ENCODE measurements at places on chromosomes 1 and 21. TPM values are rescaled to one million over a fixed set of nuclear protein-coding genes. Genes with fewer than 3 reads are reported as not detected.

DNA sequence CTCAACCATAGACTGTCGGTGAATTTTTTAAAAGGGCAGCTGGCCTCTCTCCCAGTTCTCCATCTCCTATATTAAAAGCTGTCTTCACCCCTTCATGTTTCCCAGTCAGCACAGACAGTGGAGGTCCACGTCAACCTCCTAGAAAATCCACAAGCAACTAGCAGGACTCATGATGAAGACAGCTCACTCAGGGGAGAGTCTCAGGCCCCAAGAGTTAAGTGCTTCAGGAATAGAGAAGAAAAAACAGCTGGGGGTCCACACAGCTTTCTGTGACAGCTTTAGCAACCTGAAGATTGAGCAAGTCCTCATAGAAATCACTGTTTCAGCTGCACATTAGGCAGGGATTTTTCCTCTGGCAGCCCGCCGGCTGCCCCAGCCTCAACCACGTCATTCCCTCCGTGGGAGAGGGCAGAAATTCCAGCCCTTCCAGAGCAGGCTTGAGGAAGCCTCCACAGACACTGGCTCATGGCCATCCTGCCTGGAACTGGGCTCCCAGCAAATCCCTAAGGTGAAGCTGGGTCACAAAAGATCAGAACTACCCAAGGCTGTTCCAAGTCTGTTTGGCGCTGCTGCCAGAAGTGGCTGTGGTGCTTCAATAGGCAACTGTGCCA is 15.2 kb downstream of the GPR161 start:
- H3K27me3 ChIP-seq: peaks cover 27% of the 10 kb centered on the region
- DNase-seq: no peak
- no peaks in the 10 kb centered on the region for H3K4me1 ChIP-seq
- H3K4me3 ChIP-seq: no peak overlapping the region
- H3K27ac ChIP-seq: no peak overlapping the region

DNA sequence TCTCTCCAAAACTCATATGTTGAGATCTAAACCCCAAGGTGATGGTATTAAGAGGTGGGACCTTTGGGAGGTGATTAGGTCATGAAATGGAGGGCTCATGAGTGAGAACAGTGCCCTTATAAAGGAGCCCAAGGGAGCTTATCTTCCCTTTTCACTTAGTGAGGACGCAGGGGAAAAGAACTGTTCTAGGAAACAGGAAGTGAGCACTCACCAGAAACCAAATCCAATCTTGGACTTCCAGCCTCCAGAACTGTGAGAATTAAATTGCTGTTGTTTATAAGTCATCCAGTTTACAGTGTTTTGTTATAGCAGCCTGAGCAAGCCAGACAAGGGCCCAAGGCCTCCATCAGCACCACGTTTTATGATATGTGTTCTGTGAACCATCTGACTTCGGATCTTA is 60.3 kb upstream of the LRRC8D start:
- H3K27me3 ChIP-seq: no peaks in the 10 kb centered on the region
- no peak for DNase-seq
- no peaks in the 10 kb centered on the region for H3K36me3 ChIP-seq
- no peak overlapping the region for H3K4me3 ChIP-seq
- peaks cover 67% of the 10 kb centered on the region for H3K4me1 ChIP-seq

DNA sequence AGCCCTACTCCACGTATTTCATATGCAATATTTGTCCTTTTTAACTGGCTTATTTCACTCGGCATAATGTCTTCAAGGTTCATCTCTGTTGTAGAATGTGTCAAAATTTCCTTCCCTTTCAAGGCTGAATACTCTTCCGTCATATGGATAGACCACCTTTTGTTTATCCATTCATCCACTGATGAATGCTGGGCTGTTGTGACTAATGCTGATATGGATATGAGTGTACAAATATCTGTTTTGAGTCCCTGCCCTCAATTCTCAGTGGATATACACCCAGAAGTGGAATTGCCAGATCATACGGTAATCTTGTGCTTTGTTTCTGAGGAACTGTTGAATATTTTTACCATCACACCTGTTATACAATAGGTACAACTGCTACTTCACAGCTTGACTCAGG is 155.2 kb upstream of the IRF2BP2 start:
- no peak overlapping the region for H3K4me3 ChIP-seq
- H3K4me1 ChIP-seq: peaks cover 39% of the 10 kb centered on the region
- no peak overlapping the region for H3K27ac ChIP-seq
- H3K36me3 ChIP-seq: no peaks in the 10 kb centered on the region
- DNase-seq: no peak
- no peaks in the 10 kb centered on the region for H3K27me3 ChIP-seq

GRCh38 chr1:168482106-168482505 is 61.7 kb downstream of the XCL2 start:
- no peaks in the 10 kb centered on the region for H3K36me3 ChIP-seq
- H3K27me3 ChIP-seq: no peaks in the 10 kb centered on the region
- H3K4me3 ChIP-seq: no peak overlapping the region
- peaks cover 33% of the 10 kb centered on the region for H3K4me1 ChIP-seq

DNA sequence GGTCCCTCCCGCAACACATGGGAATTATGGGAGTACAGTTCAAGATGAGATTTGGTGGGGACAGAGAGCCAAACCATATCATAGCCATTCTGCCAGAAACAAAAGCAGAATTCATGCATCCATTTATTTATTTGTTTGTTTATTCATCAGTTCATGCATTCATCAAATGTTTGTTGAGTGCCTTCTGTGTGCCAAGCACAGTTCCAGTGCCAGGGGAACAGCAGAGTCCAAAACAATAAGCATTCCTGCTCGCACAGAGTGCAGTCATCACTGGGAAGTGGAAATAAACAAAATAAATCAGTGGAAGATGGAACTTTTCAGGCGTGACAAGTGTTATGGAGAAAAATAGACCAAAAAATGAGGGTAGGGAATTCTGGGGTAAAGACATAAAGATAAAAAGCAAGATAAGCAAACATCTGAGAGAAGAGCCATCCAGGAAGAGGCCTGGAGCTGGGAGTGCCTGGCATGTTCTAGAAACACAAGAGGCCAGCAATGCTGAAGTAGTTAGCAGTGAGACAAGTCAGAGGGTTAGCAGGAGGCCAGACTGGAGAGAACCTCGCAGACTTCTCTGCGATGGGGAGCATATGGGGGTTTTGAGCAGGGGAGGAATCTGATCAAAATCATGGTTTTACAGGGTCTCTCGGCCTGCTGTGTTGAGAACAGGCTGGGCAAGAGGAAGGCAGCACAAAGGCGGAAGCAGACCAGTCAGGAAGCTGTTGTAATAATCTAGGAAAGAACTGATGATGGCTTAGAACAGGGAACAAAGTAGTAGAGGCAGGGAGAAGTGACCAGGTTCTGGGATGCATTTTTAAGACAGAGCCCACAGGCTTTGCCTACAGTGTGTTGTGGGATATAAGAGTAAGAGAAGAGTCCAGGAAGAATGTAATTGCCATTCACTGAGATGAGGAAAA is 113.2 kb downstream of the GLUL start:
- H3K4me3 ChIP-seq: no peak overlapping the region
- H3K36me3 ChIP-seq: no peaks in the 10 kb centered on the region
- H3K27me3 ChIP-seq: no peaks in the 10 kb centered on the region
- DNase-seq: no peak
- no peaks in the 10 kb centered on the region for H3K4me1 ChIP-seq

Gene TNFRSF14
- total RNA-seq: 123 TPM

Gene OR2T11
- total RNA-seq: not detected

Gene DONSON
- 35.6 TPM for total RNA-seq

Gene OR2G6
- not detected for total RNA-seq

Gene RORC
- 1.4 TPM for total RNA-seq
